ENCODE measurements at places on chromosomes 3 and 15. TPM values are rescaled to one million over a fixed set of nuclear protein-coding genes. Genes with fewer than 3 reads are reported as not detected.

GRCh38 chr3:46849686-46850467 is 13.4 kb downstream of the MYL3 start:
- no peak overlapping the region for H3K4me3 ChIP-seq
- H3K27me3 ChIP-seq: no peaks in the 10 kb centered on the region
- peaks cover 11% of the 10 kb centered on the region for H3K4me1 ChIP-seq
- H3K27ac ChIP-seq: no peak overlapping the region

GRCh38 chr15:94749811-94750617 is 518.7 kb downstream of the MCTP2 start:
- no peaks in the 10 kb centered on the region for H3K4me1 ChIP-seq
- no peaks in the 10 kb centered on the region for H3K27me3 ChIP-seq
- no peaks in the 10 kb centered on the region for H3K36me3 ChIP-seq
- no peak overlapping the region for H3K27ac ChIP-seq
- no peak for DNase-seq
- no peak overlapping the region for H3K4me3 ChIP-seq

TGM5 gene
- total RNA-seq: not detected

GOLGA6A gene
- total RNA-seq: 0.06 TPM

DNAJA4 gene
- 31.1 TPM for total RNA-seq

Data from kidney (tissue), 22 donors.